ENCODE measurements at places on chromosomes 3 and 15.
A peak's percentile ranks its signal among the peaks of the same experiment; 100 is the strongest.

GRCh38 chr3:48240000-48240963, 622 bp upstream of the ZNF589 start:
- no peak for DNase-seq

DNA sequence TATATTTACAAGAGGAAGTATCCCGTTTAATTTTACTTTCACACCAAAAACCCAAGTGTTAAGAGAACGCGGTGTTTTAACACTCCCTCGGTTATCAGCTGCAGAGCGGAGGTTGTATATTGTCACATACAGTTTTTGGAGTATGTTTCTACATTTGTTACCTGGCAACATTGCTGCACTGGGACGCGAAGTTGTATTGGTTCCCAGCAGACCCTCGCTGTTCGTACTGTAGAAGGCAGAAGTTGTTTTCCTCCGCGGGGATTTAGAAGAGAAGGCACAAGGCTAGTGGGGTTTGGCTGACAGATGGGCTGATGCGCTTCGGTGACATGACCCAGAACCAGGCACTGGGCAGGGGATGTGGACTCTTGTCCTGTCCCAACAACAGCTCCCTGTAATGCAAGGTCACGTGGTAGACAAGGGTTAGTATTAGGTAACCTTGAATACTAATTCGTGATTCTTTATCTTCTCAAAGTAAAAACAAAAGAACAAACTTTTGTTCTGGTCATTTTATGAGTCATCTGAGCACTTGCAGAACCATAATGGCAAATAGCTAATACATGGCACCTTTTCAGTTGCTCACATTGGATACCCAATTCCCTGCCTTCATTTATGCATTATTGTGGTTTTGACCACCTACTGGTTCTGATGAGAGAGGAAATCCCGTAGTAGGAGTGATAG, 230.4 kb upstream of the BHLHE40 start:
- no peak for DNase-seq

DNA sequence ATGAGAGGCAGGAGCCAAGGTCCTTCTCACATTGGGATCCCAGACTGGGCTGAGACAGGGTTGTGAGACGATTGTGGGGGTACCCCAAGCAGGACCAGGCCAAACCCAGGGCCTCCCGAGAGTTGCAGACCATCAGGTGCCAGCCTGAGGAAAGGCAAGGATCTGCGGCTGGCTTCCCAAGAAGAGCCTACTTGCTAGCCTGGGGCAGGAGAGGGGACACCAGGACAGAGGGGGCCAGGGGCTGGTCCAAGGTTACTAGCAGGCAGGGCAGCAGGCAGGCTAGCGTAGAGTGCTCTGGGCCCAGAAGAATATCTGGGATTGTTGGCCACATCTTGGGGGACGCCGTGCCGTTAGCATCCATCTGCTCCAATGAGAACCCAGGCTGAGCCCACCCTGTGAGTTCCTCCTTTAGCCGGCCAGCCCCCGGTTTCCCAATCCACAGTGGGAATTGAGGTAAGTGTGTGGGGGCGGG, 546 bp downstream of the CISH start:
- no peak for DNase-seq

DNA sequence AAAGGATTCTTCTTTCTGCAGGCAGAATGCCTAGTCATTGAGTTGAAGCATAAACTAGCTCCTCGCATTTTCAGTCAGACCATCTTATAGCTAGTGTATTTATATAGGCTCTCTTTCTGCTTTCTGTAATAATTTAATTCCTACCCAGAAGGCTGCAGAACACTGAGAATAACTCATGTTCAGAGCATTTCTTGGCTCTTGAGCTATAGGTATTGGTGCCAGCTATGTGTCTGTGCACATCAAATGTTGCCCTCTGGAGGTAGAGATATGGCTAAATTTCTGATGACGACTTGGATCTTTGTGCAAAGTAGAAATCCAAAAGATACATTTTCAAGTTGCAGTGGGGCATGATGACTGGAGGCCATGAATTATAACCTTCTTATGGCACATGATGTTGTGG, 336.2 kb upstream of the TPM1 start:
- no peak for DNase-seq

DNA sequence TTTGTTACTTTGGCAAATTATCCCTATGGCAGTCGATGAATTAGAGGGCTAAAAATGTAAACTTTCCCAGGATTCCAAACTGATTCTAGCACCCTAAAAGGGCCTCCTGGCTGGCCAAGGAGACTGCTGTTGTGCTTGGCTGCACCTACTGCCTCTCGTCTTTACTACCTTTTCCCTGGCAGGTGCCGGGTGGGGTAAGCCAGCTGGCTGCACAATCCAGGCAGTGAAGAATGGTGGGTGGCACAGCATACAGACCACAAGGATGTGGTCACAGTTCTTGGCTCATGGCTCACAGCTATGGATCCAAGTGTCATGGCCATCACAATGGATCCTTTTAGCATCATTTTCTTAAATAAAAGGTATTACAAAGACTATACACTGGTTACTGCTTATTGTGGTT, 20.7 kb upstream of the SLC25A26 start:
- DNase-seq: no peak

- DNase-seq: no peak
Observed at GRCh38 chr15:70253461-70254156, 155.9 kb upstream of the TLE3 start.

DNA sequence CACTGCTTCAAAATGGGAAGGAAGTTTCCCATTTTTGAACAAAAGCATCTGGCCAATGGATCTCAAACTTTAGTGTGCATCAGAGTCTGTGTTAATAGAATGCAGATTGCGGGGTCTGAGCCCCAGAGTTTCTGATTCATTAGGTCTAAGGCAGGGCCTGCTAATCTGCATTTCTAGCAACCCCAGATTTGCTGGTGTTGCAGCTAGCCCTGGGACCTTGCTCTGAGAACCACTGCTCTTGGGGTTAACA, 30.7 kb upstream of the USP3 start:
- DNase-seq: no peak

DNA sequence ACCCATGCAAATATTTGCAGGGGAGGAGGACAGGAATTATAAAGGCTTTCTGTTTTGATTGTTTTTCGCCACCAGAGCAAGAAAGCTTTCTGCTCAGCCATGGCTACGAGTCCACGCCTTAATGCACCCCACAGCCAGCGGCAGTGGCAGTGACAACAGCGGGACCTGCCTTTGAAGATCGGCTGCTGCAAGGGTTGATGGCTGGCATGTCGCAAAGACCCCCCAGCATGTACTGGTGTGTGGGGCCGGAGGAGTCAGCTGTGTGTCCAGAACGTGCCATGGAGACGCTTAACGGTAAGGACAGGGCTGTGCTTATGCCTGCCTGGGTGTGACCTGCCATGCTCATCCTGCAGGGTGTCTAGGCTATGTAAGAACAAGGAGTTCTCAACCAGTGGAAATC, 5.3 kb downstream of the LRRK1 start:
- no peak for DNase-seq

GRCh38 chr3:44584646-44585501, at the start of gene ZNF660:
ZNF660 (plus strand) TSS chr3:44584964; CDS start chr3:44594194, 9,230 bp downstream.
- DNase-seq: no peak

DNA sequence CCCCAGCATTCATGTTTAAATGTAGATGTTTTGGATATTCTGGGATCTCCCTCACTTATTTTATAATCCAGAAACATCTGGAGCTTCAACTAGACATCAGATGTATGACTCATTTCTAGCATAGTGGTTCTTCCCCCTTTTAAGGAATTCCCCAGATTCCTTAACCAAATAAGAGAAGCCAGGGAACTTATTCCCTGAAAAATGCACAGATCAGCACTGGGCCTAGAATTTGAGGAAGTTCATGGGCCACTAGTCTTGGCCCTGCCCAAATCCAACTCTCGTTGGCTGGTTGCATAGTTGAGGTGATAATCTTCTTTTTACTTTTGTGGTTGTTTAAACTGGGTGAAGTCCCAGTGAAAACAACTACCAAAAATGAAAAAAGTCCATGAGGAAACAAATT, 20.4 kb downstream of the RARRES1 start:
- no peak for DNase-seq

GRCh38 chr15:88810446-88810845, 7.2 kb downstream of the ACAN start:
- no peak for DNase-seq

GRCh38 chr3:40915346-40915865, 283.9 kb upstream of the CTNNB1 start:
- DNase-seq: no peak

DNA sequence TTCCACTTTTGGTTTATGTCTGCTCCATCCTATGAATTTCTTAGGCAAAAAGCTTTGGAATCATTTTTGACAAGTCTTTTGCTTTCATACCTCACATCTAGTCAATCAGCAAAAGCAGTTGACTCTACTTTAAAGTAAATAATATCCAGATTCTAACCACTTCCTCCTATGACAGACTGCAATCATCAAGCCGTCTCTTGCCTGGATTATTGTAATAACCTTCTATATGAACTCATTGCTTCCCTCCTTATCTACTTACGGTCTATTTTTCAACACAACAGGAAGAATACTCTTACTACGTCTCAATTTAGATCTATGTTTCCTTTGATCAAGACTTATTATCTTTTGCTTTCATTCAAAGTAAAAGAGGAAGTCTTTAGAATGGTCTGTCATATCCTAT, 20.7 kb downstream of the CLDN1 start:
- DNase-seq: no peak

DNA sequence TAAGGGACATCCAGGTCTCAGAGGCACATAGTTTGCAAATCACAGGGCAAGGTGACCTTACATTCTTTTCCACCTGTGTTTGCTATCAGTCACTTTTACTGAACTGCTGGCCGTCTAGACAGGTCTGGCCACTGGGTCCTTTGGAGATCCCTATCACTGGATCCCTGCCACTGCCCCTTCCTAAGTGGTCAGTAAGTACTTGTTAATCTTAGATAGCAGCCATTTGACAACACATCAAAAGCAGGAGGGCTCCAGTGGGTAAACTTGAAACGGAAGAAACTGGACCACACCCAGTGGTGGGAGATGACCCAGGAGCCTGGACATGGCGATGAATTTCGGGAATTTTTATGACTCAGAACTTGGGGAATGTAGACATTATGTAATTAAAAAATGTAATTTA, 28.9 kb upstream of the RASGRP1 start:
- DNase-seq: no peak

GRCh38 chr3:30681649-30682211, 75.3 kb downstream of the TGFBR2 start:
- no peak for DNase-seq

DNA sequence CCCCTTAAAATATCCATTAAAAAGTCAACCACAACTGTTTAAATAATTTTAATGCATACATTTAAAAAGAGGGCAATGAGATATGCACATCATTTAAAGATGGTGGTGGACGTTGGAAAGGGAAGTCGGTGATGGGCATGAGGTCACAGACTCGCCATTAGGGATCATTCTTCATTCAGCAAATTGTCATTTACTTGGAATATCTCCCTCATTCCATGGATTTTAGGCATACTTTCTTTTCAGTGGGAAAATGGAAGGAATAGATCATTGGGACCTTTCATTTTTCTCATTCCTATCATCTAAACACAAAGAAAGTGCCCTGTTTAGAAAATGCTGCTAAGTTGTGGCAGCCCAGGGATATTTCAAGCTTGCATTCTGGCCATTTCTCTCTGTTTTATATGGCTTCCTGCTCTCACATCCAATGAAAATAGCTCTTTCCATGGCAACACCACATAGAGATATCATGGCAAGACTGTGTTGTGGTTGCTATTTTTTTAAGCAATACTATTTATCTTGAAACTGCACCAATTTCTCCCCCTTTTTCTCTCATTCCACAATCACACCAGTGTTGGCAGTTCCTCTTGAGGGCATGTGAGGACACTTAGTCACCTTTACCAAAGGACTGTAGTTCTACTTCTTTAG, 40.7 kb upstream of the LMCD1 start:
- DNase-seq: no peak

DNA sequence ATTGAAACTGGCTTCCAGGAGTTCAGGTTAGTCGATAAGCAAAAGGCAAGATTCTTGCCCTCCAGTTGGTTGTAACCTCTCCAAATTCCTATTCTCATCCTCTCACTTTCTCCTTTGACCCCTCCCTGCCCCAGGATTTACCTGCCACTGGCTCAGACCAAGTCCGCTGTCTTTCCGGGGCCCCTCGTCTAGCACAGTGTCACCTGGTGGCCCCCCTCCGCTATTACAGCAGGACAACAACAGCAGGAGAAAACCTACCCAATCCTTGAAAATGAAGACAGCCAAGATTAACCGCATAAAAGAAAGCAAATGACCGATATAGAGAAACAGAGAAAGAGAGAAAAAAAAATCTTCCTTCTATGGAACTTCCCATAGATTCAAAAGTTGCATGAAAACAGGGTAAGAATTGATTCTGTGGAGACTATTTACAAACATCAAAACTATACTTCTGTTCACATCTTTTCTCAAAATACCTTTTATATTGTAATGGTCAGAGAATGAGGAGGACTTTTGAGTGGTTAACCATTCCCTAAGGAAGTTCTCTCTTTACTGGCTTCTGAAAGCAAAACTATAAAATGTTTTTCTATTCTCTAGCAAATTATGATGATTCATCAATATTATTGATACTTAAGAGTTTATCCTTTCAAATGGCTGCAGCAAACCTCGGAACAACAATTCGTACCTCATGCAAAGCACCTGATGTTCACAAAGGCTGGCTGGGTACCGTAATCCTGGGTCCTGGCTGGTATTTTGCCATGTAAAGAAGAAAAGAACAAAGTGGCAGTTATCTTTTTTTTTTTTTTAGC, 10.0 kb upstream of the ST8SIA2 start:
- peak; percentile 41 for DNase-seq

DNA sequence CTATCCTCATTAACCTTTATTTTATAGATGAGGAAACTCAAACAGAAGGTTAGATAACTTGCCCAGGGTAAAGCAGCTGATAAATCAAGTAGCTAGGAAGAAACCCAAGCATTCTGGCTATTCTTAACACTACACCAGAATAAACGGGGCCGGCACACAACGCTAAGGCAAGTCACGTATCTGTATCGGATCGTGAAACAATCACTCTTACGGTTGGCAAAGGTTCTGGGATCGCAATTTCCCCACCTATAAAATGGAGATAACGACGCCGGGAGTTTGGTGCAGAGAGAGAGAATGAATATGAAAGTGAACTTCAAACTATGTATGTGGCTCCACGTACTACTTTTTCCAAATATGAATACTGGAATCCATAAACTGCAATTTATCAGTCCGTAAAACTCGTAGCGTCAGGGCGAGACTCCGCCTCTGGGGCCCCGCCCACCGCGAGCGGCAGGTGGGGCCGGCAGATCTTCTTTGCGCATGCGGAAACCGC, 252 bp upstream of the ARMC8 start:
- DNase-seq: peak; percentile 91
